ENCODE measurements at places on chromosomes 2 and 18.
A peak's percentile ranks its signal among the peaks of the same experiment; 100 is the strongest.

- DNase-seq: no peak
Observed at GRCh38 chr18:54824761-54825160, 3.5 kb upstream of the RAB27B start.

DNA sequence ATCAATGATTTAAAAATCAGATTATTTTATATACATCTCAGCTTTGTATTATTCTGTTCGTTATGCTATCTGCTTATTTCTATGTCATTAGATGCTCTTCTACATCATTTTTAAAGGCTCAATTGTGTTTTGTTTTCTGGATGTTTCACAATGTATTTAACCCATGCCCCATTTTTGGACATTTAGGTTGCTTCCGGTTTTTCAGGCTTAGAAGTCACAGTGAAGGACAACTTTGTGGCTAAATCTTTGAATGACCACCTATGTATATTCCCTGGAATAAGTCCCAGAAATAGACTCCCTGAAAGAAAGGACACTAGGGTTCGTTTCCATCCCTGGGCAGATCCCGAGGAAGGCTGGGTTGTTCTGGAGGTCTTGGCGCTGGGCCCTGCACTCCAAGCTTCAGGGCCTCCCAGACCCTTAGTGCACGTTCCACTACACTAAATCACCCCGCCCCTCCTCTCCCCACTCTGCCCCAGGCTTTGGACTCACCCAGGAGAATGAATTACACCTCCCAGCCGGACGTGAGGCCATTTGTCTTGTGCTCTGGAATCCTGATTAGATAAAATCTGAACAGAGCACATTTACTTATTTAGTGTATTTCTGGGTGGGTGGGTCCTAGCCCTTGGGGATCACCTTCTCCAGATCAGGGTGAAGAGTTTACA, 188.2 kb downstream of the ZFP36L2 start:
- no peak for DNase-seq

- no peak for DNase-seq
Observed at GRCh38 chr2:195898505-195899191, 170.0 kb downstream of the DNAH7 start.

GRCh38 chr2:130873700-130874346, 37.1 kb downstream of the ARHGEF4 start:
- peak; percentile 63 for DNase-seq

- DNase-seq: no peak
Observed at GRCh38 chr18:76524900-76525698, 30.1 kb upstream of the ZNF516 start.

DNA sequence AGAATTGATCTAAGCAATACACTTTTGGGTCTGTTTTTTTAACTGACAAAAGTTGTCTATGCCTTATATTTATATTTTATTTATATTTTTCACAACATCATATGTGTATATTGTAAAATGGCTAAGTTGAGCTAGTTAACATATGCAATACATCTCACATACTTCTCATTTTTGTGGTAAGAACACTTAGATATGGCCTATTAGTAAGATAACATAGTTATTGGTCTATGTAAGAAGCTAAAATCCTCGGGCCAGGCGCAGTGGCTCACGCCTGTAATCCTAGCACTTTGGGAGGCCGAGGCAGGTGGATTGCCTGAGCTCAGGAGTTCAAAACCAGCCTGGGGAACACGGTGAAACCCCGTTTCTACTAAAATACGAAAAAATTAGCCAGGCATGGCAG, 275.6 kb upstream of the ID2 start:
- no peak for DNase-seq

DNA sequence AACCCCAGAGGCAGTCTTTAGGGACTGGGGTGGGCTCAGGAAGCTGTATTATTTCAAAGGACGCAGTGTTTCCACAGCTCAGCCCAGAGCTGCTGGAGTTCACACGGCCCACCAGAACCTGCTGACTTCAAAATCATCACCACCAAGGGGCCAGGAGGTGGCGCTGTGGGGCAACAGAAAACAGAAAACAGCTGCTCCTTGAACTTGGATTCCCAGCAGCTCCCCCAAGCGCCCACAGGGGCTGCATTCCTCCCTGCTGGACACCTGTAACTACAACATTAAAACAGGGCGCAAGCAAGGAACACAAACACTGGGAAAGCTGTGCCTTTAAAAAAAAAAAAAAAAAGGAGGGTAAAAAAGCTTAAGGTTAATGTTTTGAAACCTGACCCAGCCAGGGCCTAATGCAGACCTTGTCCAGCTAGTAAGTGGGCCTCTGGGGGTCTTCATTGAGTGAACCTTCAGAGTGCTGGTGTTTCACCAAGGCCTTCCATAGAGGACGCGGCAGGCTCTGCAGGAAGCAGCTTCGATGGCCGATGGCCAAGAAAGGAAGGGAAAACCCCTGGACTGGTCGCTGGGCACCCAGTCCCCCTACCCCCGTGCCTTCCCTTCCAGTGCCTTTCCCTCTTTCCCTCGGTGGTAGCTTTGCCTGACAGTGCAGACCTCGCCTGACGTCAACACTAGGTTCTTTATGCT, 25.9 kb downstream of the MLPH start:
- peak; percentile 61 for DNase-seq

- no peak for DNase-seq
Observed at GRCh38 chr2:72139874-72140620, 7.6 kb downstream of the CYP26B1 start.

DNA sequence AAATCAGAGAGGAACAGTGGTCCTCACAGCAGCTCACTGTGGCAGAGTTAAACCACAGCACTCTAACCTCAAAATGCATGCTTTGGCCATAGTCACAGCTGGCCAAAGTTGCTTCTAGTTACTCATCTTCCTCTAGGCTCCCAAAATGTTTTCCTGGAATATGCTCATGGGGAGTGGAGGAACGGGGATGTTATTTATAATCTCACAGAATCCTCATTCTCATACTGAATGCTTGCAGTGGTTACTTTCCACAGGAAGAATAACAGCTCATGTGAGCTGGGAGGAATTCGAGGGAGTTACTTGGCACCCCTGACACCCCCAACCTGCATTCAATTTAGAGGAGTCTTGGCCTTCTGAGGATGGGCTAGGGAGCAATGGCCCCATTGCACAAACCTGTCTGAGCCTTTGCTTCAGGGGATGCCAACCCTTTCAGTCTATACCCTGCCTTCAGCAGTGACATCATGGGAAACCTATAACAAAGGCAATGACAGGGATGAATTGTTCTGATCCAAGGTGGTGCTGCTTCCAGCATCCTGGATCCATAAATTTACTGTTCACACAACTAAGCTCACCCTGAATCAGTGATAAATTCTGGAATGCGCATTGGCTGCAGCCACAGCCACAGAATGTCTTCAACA, 22.4 kb upstream of the CCBE1 start:
- no peak for DNase-seq

DNA sequence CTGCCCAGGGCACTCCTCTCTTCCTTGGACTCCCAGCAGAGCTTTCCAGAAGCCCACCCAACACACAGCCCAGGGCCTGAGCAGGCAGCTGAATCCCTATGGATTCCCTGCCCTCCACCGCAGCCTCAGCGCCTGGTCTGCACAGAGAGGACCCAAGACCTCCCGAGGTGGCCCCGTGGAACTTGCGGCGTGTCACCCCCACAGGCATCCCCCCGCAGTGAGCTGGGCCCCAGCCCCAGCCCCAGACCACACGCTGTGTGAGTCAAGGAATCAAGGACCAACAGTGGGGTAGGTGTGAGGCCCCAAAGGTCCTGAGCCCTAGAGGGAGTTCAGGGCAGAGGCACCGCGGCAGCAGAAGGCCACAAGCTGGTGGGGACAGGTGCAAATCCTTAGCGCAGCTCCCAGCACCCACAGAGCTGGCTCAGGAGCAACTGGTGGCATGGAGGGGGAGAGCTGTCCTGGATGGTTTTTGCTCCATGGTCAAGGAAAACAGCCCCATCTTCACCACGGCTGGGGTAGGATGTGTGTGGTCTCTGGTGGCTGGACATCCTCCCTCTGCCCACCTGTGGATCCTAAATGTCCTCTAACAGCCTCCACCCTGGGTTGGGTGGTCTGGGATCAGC, 8.5 kb downstream of the HS6ST1 start:
- DNase-seq: no peak

GRCh38 chr18:11577271-11578112, 31.9 kb upstream of the SLC35G4 start:
- no peak for DNase-seq

GRCh38 chr2:170425281-170425751, 247.4 kb downstream of the MYO3B start:
- DNase-seq: no peak

GRCh38 chr2:227881866-227882517, 10.6 kb downstream of the DAW1 start:
- DNase-seq: no peak

DNA sequence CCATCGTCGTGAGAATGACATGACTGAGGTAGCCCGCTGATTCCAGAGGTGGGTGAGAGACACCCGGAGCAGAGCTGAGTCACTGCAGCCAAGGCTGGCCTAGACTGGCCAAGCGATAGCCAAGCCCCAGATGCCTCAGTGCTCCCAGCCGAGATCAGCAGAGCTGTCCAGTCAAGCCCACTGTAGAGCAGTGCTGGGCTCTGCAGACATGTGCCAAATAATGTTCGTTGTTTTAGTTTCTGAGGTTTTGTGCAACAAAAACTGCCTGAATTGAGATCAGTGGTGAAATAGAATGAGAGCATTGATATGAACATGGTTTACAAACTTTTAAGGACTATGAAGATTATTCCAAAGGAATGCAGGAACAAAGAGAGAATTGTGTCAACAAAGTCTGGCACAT, 42.1 kb downstream of the INSIG2 start:
- DNase-seq: no peak

Data from stimulated activated naive CD4-positive, alpha-beta T cell treated with Interleukin-2 at 50 U/mL for 16 hours (primary cell).